ENCODE measurements at places on chromosomes 1 and 21.

GRCh38 chr1:3158347-3158746 is 89.3 kb downstream of the PRDM16 start:
- no peak for DNase-seq

GRCh38 chr1:160204526-160205241 is 500 bp upstream of the PEA15 start:
- no peak for DNase-seq

- DNase-seq = no peak
Observed at GRCh38 chr21:32719085-32719484, 8.7 kb downstream of the SYNJ1 start.

DNA sequence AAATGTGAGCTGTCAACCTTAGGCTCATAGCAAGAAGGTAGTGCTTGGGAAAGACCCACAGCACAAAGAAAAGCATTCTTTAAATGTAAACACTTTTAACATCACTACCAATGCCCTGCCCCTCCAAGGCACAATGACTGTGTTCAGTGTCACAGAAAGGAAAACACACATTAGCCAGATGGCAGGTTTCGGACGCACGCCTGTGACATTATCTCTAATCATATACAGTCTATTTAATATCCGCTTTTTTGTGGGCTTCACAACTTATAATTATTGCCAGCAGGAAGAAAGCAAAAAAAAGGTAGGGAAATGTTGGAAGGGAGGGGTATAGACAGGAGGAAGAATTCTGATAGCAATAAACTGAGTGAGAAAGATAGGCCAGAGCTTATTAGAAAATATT is 112.4 kb upstream of the BEND5 start:
- DNase-seq = no peak

GRCh38 chr1:17773591-17774326 is 18.6 kb downstream of the ACTL8 start:
- DNase-seq = no peak

GRCh38 chr1:63828322-63829044 is 54.7 kb downstream of the ROR1 start:
- no peak for DNase-seq

DNA sequence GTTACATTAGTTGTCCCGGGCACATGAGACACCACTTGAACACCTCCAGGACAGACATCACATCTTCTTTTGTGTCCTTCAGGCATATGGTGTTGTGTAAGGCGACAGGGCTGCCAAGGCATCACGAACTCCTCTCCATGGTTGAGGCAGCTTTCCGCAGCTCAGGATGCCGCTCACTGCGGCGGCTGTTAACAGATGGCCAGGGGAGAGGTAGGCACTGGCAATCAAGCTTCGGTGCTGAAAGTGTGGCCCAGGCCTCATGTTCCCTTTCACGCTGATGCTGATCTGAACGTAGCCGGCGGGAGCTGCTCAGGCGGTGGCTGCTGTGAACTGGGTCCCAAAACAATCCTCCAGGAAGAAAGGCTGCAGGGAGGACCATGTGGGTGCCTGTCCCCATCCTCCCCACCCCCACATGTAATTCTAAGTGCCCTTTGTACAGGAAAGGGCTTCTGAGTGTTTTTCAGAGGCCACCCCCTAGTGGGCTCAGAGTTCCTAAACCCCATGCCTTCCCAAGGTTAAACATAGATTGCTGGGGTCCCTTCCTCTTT is 287.1 kb upstream of the AJAP1 start:
- no peak for DNase-seq

GRCh38 chr21:17688912-17689874 is 76.5 kb upstream of the BTG3 start:
- DNase-seq = no peak

DNA sequence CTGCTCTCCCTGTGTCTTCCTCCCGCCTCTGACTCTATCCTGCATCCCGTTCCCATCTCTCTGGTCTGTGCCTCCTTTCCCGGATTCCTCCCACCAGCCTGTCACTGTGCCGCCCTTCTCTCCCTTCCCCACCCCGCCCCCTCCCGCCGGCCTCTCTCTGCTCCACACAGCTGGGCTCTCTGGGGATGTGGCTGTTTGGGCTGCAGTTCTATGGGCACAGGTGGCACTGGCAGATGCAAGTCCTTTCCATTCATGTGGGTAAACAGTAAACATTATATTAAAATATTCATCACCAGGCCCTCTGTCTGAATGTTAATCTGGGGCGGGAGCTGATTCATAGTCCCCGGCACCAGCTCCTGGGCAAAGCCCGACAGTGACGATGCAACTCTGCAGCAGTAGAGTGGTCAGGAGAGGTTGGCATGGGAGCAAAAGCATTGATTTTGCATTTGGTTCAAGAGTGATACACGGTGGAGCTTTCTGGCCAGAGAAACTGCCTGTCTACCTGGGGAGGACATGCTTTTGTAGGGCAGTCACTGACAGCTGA is 249.3 kb downstream of the TNR start:
- no peak for DNase-seq

DNA sequence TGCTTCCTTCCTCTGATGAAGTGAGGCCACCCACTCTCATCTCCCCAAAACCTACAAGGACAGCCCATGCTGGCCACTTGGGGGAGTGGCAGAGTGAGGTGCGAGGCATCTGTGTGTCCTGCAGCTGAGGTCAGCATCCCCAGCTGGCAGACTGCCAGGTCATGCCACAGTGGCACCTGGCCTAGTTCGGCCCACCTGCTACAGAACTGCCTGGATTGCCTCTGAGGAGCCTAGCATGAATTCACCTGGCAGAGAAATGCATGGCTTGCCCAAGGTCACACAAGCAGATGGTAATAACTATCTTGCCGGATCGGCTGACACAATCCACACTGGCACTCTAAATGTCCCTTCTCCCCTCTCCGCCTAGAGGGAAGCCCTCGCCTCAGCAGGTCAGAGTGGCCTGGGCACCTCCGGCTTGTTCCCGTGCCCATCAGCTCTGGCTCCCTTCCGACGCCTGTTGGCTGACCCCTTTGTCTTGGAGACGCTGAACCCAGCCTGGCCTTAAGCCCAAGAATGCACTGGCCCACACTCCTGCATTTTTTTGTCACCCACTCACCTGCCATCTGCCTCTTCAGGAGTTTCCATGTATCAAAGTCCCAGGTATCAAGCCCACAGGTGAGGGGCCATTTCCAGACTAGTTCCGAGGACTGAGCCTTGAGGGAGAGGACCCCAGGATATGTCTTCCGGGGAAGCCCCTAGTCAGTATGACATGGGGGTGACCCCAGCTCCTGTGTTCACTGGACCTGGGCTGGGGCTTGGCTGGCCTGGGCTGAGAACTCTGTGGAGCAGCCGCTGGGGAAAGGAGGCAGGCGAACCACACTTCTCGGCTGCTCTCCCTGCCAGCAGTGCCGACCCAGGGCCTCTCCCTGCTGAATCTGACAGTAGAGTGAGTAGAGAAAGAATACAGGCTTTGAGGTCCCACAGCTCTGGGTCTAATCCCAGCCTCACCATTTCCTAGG is 21.7 kb downstream of the ECE1 start:
- DNase-seq = no peak

- DNase-seq = no peak
Observed at GRCh38 chr1:53956308-53957168, 10.4 kb downstream of the LRRC42 start.

DNA sequence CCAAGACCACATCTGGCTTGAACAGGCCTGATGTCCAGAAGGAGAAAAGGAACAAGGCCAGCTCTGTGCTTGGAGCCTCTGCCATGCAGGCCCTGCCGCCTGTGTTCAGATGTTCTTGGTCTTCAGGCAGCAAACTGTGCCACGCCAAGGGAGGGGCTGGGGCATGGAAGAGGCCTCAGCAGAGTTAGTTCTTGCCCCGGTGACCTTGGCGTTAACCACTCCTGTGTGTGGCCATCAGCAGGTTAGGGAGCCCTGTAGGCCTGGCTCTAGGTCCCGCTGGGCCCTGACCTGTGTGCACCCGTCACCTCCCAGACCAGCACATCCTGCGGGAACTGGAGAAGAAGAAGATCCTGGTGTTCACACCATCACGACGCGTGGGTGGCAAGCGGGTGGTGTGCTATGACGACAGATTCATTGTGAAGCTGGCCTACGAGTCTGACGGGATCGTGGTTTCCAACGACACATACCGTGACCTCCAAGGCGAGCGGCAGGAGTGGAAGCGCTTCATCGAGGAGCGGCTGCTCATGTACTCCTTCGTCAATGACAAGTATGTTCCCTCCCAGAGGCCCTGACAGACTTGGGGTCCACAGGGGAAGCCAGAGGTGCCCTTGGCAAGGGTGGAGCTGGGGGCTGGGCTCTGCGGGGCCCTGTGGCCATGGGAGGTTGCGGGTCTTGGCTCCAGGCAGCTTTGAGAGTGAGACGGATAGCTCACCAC is 7.1 kb downstream of the ZC3H12A start:
- DNase-seq = no peak

DNA sequence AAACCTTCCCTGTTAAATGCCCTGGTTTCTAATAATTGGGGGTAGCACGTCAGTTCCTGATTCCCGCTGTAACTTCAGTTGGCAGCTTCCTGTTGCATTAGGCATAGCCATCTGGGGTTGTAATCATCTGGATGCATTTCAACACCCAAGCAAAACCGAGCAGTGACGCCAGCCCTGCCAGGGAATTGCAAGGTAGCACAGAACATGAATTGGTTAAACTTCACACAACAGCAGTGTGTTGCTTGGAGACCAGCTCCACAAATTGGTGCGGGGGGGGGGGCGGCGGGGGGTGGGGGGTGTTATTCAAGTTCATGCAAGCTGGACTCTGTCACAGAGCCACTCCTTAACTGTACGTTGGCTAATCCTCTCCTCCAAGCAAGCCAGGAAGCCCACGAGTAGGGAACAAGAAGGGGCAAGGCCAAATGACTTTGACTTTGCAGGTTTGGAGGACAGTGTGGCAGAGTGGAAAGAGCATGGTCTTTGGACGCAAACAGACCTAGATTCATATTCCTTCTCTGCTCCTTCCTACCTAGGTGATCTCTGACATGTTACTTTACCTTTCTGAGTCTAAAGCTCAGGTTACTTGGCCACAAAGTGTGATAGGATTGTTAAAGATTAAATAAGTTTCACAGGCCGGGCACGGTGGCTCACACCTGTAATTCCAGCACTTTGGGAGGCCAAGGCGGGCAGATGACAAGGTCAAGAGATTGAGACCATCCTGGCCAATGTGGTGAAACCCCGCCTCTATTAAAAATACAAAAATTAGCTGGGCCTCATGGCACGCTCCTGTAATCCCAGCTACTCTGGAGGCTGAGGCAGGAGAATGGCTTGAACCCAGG is 4.7 kb downstream of the LAX1 start:
- DNase-seq = no peak

GRCh38 chr1:66542811-66543767 is 9.1 kb downstream of the SGIP1 start:
- DNase-seq = no peak

DNA sequence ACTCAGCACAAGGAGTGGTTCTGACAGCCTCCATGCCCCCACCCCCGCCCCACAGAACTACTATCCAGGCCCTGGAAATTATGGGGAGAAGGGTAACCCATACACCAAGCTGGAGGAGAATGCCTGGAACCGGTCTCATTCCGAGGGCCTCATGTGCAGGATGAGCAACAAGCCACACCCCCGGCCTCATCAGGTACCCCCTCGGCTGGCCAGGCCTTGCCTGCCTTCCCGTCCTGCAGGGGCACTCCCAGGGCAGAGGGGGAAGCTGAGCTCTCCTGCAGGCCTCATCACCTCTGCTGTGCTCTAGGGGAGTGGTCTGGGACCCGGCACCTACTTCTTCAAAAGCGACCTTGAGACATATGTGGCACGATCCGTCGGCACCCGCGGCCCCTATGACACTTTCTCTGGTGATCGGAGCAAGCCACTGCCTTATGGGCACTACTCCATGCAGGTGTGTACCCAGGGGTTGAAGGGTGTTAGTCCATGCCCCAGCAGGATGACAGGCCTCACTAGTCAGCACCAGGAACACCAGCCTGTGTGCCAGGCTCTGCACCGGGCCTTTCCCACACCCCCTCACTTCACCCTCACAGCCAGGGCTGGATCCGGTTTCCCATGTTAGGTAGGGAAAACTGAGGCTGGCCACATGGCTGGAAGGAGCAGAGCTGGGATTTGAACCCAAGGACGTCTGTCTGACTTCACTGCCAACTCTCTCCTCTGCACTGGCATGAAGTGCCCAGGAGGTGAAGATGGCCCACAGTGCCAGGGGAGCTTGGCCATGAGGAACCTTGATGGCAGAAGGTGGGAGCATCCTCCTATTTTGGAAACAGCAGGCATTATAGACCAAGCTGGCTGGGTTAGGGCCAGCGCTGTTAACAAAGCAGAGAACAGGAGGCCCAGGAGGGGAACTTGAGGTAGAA is 10.9 kb upstream of the TTC22 start:
- DNase-seq = no peak

- DNase-seq = no peak
Observed at GRCh38 chr1:113787663-113788062, 24.6 kb downstream of the RSBN1 start.

GRCh38 chr1:56375326-56375804 is 204.0 kb downstream of the PLPP3 start:
- DNase-seq = no peak

GRCh38 chr1:245356891-245357585 is 202.3 kb downstream of the KIF26B start:
- DNase-seq = no peak

DNA sequence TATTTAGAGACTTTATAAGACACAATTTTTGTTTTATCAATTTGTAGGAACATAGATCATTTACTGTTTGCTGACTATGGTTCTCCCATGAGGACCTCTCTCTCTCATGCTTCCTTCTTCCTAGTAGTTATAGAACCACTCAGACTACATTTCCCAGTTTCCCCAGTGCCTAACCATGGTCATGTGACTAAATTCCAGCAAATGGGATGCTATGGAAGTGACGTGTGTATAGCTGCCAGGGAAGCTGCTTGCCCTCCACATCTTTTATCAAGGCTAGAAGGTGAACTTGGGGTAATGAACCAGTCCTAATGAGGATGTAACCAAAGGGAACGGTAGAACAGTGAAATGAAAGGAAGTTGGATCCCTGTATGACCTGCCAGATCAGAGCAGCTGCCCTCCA is 184.0 kb downstream of the MIS18A start:
- DNase-seq = no peak

- DNase-seq = no peak
Observed at GRCh38 chr1:27548858-27549719, 54.9 kb downstream of the AHDC1 start.

- DNase-seq = no peak
Observed at GRCh38 chr1:113456967-113457366, 66.7 kb downstream of the MAGI3 start.

DNA sequence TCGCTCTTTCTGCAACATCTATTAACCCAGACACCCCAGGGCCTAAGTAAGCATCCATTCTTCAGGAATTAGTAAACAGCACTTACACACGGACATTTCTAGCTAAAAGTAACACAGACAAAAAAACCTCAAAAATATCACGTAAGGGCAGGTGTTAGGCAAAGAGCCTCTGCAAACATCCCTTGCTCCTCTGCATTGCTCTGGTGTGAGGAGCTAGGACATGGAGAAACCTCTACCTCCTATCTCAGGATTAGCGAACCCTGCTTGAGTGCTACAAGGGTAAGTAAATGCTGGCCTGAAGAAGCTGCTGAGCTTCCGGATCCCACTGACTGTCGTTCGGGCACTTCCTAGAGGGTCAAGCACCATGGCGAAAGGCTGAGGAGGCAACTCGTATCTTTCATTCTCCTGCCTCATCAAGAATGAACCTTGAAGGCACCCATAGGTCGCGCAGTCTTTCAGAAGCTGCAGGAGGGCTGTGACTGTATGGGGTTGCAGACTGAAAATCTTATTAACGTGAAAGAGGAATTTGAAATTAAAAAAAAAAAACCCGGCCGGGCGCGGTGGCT is 2.1 kb downstream of the PTGER3 start:
- DNase-seq = no peak

GRCh38 chr1:247274605-247275256 is 18.9 kb downstream of the VN1R5 start:
- no peak for DNase-seq

- DNase-seq = no peak
Observed at GRCh38 chr1:179813626-179814545, 63.7 kb downstream of the TOR1AIP2 start.

- DNase-seq = no peak
Observed at GRCh38 chr1:22442212-22442894, 9.3 kb upstream of the ZBTB40 start.

Data from stimulated activated CD4-positive, alpha-beta T cell treated with anti-CD3 and anti-CD28 coated beads, Interleukin-1b, Interleukin-23, amount 100 ng/mL, for 1 hour (primary cell).